Activated CD4-positive, alpha-beta T cell treated with anti-CD3 and anti-CD28 coated beads for 36 hours (primary cell): ENCODE measurements at places on chromosomes 5 and 9. TPM values are rescaled to one million over a fixed set of nuclear protein-coding genes. Genes with fewer than 3 reads are reported as not detected.

- H3K4me3 ChIP-seq = no peak overlapping the region
- H3K27ac ChIP-seq = no peak overlapping the region
- no peak for DNase-seq
These were observed 218.8 kb downstream of the PDE4D start for GRCh38 chr5:59674763-59675162.

- H3K36me3 ChIP-seq = no peaks in the 10 kb centered on the region
- DNase-seq = no peak
- H3K27ac ChIP-seq = no peak overlapping the region
- no peaks in the 10 kb centered on the region for H3K4me1 ChIP-seq
These were observed 415.4 kb upstream of the GRAMD2B start for GRCh38 chr5:126007841-126008240.

The GAS1 gene
- 0.11 TPM for total RNA-seq

DNA sequence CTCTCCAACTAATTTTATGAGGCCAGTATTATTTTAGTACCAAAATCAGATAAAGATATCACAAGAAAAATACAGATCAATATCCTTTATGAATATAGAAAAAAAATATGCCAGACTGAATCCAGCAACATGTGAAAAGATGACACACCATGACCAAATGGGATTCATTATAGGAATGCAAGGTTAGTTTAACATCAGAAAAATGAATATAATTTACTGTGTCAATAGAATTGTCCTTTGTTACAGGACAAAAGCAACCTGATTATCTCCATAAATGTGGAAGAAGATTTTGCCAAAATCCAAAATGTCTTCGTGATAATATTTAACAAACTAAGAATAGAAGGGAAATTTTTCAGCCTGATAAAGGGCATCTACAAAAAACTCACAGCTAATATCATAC is 66.4 kb upstream of the DAB2 start:
- no peak overlapping the region for H3K4me3 ChIP-seq
- no peak for DNase-seq
- peaks cover 5% of the 10 kb centered on the region for H3K27me3 ChIP-seq
- H3K36me3 ChIP-seq = no peaks in the 10 kb centered on the region

The SCGB3A2 gene
- not detected for total RNA-seq

The SLC28A3 gene
- 1.1 TPM for total RNA-seq

The ARHGEF39 gene
- 19.1 TPM for total RNA-seq

DNA sequence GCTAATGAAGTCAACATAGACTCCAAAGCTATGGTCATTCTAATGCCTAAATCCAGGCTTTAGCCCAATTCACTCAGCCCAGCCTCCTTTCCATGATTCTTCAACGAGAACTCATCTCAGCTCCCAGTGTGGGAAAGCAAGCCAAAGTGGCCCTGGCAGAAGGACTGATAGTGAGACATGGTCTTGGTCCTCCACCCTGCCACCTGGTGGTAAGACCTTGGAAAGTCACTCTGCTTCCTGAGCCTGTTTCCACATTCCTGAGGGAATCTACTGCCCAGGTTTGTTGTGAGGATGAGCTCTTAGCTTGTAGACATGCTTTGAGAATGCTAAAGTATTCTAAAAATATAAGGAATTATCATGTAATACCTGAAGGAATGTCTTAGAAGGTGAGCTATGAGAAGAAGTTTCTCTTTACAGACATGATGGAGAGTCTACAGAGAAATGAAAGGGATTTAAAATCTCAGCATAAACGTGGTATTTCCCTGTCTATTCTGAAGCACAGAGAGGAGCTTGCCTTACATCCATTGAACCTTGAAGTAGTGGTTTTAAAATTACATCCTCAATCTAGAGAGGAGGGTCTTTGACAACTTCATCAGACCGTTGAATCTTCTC is 173.5 kb downstream of the TRIM32 start:
- peak; percentile 47 for DNase-seq
- H3K36me3 ChIP-seq = no peaks in the 10 kb centered on the region
- no peak overlapping the region for H3K27ac ChIP-seq

DNA sequence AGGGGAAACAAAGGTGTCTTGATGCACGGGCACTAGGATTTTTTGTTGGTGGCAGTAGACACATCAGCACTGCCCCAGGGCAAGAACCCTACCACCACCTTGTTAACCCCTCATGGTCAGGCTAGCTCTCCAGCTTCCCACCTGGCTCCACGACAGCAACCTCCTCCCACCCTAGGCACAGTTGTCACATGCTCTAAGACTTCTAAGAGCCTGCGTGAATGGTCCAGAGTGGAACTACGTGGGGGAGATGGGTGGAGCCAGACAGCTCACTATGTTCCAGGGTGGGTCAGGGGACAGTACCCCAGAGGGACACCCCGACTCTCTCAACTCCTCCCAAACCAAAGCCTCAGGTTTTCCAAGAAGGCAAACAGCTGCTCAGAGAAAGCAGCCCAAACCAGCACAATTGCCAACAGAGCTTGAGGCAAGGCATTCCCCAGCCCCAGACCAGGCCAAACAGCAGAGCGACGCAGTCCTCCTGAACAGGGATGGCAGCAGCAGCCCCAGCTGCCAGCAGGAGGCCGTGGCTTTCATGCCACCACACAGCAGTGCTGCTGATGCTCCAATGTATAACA is 78.0 kb downstream of the NRG2 start:
- H3K4me3 ChIP-seq = no peak overlapping the region
- H3K4me1 ChIP-seq = no peaks in the 10 kb centered on the region
- no peaks in the 10 kb centered on the region for H3K36me3 ChIP-seq
- DNase-seq = no peak
- peaks cover 8% of the 10 kb centered on the region for H3K27me3 ChIP-seq

The SPEF2 gene
- 14.1 TPM for total RNA-seq

DNA sequence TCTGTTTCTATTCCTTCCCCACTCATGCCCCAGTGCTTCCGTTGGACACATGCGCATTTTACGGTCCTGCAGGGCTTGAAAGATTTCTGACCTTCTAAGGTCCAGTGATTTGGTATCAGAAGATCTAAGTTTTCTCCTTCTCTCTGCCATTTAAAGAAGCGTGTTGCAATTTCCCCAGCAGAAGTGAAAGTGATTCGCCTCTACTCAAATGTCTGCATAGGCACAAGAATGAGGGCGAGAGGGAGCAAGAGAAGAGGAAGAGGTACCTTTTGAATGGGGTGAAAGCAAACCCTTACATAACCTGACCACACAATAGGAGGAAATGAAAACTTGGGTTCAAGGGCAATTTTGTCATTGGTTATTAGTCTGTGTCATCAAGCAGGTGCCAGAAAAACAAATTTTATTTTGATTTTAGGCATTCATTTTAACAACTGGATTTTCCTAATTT is 31.7 kb upstream of the NR3C1 start:
- H3K27me3 ChIP-seq = no peaks in the 10 kb centered on the region
- peaks cover 69% of the 10 kb centered on the region for H3K4me1 ChIP-seq
- peak overlapping the region; percentile 98 for H3K27ac ChIP-seq
- peak; percentile 47 for DNase-seq
- H3K4me3 ChIP-seq = peak overlapping the region; percentile 76

DNA sequence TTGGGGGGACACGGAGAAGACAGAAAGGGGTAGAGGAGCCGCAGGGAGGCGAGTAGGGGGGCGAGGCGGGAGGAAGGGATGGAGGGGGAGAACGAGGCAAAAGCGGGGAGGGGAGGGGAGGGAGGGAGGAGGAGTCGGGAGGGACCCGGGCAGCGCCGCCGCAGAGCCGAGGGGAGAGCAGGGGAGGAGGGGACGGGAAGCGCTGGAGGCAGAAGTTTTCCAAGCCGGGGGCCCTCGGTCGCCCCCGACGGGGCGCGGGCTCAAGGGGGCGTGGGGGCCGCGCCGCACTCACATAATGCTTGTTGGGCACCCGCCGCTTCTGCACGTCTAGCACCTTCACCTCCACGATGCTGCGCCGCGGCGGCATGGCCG is 353 bp downstream of the SH3PXD2B start:
- H3K36me3 ChIP-seq = no peaks in the 10 kb centered on the region
- H3K27me3 ChIP-seq = peaks cover 23% of the 10 kb centered on the region
- H3K4me3 ChIP-seq = peak overlapping the region; percentile 56
- H3K27ac ChIP-seq = no peak overlapping the region
- no peak for DNase-seq
- peaks cover 17% of the 10 kb centered on the region for H3K4me1 ChIP-seq

The MEIKIN gene
- total RNA-seq = not detected

The ELL2 gene
- total RNA-seq = 131 TPM

DNA sequence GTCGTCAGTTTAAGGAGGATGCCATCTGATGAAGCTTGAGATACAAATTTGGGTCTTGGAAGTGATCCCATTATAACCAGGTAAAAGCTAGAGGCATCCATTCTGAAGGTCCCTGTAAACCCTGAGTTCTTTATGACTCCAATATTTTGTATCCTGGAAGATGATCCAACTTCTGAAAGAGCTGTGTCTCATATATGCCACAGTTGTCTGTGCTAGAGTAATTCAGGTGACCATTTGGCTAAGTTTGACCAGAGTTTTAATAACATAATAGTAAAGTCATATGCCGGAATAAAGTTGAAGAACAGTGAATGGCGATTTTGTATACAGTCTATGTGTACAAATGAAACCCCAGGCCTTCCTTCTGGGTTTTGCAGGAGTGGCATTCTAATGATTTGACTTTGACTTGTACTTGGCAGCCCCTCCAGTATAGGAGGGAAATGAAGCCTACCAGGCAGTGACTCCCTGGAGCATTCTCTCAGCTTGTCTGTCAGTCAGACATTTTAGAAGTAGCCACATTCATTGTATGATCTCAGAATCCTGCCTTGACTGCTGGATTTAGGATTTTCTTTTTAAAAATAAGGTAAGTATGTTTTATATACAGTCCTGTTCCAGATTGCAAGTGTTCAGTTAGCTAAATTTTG is 39.6 kb downstream of the ENTREP1 start:
- H3K27me3 ChIP-seq = peaks cover 19% of the 10 kb centered on the region
- no peaks in the 10 kb centered on the region for H3K4me1 ChIP-seq
- H3K27ac ChIP-seq = no peak overlapping the region
- no peaks in the 10 kb centered on the region for H3K36me3 ChIP-seq
- no peak overlapping the region for H3K4me3 ChIP-seq
